Stimulated activated CD8-positive, alpha-beta memory T cell treated with anti-CD3 and anti-CD28 coated beads, Interleukin-2, amount 100 ng/mL, for 1 hour (primary cell): ENCODE measurements at places on chromosomes 6 and 20.

GRCh38 chr20:37457921-37458320, 63.1 kb upstream of the NNAT start:
- no peak for DNase-seq

DNA sequence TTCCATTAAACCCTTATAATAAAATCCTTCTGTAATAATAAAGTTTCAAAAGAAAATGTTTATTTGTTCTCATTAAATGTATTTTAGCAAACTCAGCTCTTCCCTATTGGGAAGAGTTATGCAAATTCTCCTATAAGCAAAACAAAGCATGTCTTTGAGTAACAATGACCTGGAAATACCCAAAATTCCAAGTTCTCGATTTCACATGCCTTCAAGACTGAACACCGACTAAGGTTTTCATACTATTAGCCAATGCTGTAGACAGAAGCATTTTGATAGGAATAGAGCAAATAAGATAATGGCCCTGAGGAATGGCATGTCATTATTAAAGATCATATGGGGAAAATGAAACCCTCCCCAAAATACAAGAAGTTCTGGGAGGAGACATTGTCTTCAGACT, 3.8 kb downstream of the IL17A start:
- DNase-seq = no peak

DNA sequence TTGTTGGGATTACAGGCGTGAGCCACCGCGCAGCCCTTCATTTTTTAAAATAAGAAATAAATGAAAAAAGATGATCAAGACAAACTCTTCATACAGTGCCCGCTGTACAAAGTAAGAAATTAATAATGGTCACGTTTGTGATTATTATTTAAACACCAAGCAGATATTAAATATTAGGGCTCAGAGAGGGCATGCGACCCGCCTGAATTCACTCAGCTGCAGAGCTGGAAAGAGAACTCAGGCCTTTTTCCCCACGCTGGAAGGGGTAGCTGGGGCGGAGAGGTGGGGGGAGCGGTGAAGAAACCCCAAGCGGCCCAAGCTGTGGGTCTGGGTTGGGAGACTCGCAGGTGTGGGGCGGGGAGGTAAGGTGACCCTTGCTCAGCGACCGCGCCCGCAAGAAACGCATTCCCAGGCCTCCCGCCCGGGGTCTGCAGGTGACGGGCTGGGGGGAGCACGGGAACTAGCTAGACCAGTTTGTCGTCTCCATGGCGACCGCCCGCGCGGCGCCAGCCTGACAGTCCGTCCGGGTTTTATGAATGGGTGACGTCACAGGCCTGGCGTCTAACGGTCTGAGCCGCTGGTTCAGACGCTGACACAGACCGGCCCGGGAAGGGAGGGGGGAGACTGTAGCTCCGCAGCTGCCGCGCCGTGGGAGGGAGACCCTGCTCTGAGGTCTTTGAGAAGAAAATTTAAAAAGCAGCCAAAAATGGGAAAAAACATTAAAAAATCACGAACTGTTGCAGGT, 1.1 kb upstream of the ID1 start:
- DNase-seq = peak; percentile 47

GRCh38 chr6:137084865-137085617, 40.3 kb upstream of the IL20RA start:
- DNase-seq = no peak

- no peak for DNase-seq
Observed at GRCh38 chr6:19754686-19755085, 82.5 kb upstream of the ID4 start.

GRCh38 chr6:26194329-26194701, 107.1 kb downstream of the HFE start:
- DNase-seq = no peak

- DNase-seq = no peak
Observed at GRCh38 chr20:33490934-33491656, 1.2 kb downstream of the CBFA2T2 start.

- DNase-seq = no peak
Observed at GRCh38 chr6:83952830-83953229, 80.7 kb upstream of the MRAP2 start.
